ENCODE measurements at places on chromosomes 1 and 21. TPM values are rescaled to one million over a fixed set of nuclear protein-coding genes. Genes with fewer than 3 reads are reported as not detected.
A peak's percentile ranks its signal among the peaks of the same experiment; 100 is the strongest.

SELL gene
- 2.6 TPM for polyA plus RNA-seq

CELA2A gene
- polyA plus RNA-seq: not detected

GRCh38 chr21:14826630-14827029 is 238.2 kb downstream of the NRIP1 start:
- no peak for DNase-seq

- DNase-seq: peak; percentile 73
Observed at GRCh38 chr1:203117611-203118575, 9.6 kb upstream of the ADORA1 start.

TNFRSF18 gene
- polyA plus RNA-seq: 0.72 TPM

TCEA3 gene
- polyA plus RNA-seq: 33.8 TPM

SDE2 gene
- polyA plus RNA-seq: 22.5 TPM

DNA sequence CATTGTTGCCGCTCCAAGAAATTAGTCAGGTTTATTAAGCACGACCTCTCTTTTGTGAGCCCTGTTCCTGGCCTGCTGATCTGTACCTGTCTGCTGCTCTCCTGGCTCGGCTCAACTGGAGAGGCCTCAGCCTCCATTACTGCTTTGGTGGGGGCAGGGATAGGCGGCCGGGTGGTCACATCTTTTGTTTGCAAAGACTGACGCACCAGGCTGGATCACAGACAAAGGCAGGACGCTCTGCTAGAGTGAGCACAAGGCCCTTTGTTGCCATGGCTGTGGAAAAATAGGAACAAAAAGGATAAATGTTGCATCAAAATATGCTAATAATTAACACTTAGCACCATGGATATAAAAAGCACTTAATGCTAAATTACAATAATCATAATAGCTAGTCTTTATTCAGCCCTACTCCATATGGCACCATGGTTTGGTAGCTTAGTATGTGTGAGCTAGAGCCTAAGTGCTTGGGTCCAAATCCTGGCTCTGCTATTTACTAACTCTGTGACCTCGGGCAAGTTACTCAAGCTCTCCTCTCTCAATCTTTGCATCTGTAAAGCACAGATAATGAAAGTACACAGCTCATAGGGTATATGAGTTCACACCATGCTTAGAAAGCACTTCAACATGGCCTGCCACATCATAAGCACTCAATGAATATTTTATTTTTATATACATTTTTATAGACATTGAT is 28.9 kb upstream of the HPDL start:
- DNase-seq: no peak

SPATA6 gene
- 26.5 TPM for polyA plus RNA-seq

DNA sequence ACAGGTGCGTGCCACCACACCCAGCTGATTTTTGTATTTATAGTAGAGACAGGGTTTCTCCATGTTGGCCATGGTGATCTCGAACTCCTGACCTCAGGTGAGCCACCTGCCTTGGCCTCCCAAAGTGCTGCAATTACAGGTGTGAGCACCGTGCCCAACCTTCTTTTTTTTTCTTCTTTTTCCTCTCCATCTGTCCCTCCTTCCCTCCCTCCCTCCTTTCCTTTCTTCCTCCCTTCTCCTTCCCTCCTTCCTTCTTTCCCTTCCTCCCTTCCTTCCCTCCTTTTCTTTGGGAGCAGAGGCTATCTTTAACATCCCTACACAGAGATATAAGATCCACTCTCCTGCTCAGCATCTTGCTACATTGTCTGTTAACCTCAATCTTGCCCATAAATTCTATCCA is 24.4 kb upstream of the FAM89A start:
- no peak for DNase-seq
